Kidney epithelial cell (primary cell): ENCODE measurements at places on chromosomes 5 and 9.

GRCh38 chr5:38190111-38190510, 68.2 kb upstream of the EGFLAM start:
- DNase-seq = no peak

DNA sequence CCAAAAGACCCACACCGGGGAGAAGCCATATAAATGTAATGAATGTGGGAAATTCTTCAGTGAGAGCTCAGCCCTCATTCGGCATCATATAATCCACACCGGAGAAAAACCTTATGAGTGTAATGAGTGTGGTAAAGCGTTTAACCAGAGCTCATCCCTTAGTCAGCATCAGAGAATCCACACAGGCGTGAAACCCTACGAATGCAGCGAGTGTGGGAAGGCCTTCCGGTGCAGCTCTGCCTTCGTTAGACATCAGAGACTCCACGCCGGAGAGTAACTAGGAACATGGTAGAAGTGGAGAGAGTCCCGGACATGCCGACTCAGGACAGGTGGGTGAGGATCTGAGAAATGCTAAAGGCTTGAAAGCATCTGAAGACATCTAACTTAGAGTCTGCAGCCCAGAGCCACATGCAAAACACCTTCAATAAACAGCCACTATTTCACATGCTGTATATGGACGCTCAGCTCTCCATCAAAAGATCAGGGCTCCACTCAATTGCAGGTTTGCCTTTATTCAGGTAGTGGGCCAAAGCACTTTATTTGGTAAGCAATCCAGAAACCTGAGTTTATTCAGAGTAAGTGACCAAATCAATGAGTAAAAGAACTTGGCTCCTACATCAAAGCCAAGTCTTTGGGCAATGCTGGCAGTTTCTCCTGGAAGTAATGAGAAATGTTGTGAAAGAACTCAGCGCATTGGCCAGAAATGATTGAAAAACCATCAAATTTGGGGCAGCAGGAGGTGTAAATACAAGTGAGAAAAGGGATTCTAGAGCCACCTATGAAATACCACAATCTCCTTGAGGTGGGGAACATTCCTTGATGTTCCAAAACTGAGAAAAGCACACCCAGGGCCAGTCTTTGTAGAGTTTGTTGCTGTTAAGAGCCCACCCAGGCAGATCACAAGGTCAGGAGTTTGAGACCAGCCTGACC, 6.0 kb downstream of the RPL12 start:
- no peak for DNase-seq

- DNase-seq = no peak
These were observed 51.0 kb downstream of the ADAMTS2 start for GRCh38 chr5:179294131-179294780.

- DNase-seq = no peak
These were observed 14.1 kb downstream of the SLC25A25 start for GRCh38 chr9:128082151-128082550.

DNA sequence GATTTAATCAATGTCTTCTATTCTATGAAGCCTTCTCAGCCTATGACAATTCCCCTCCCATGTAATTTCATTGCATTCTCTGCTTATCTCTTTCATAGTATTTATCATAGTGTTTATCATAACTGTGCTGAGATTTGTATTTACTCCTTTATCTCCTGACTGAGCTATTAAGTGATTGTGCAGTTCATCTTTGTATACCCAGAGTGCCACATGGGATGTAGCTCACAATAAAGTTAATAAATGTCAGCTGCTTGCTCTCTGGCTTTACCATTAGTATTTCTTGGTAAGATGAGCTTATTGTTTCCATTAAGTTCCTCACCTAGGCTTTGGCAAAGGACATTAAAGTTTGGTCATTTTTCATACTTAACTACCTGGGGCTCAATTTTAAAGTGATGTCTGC, 275.1 kb upstream of the MPDZ start:
- DNase-seq = no peak

- peak; percentile 94 for DNase-seq
These were observed 147.1 kb downstream of the ZNF608 start for GRCh38 chr5:124599028-124599973.

- DNase-seq = no peak
These were observed 31.3 kb upstream of the COL15A1 start for GRCh38 chr9:98912450-98912849.

DNA sequence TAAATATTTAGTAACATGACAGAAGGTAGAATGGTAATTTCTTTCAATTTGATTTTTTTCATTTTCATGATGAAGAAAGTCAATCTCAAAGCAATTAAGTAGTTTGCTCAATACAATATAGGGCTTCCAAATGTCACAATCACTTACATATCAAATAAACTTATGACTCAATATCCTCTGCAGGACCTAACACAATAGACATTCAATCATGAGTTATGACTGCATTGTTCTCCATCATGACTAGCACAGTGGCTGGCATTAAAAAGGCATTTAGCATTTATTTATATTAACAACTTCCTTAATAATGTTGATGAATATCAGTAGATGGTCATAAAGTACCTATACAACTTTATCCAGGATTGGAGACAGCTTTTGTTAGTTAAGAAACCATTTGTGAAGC, 1499.6 kb downstream of the EFNA5 start:
- DNase-seq = no peak

- no peak for DNase-seq
These were observed 4.7 kb upstream of the FOXB2 start for GRCh38 chr9:77014597-77015263.

- DNase-seq = no peak
These were observed 49.7 kb downstream of the PRDM6 start for GRCh38 chr5:123138774-123139173.

DNA sequence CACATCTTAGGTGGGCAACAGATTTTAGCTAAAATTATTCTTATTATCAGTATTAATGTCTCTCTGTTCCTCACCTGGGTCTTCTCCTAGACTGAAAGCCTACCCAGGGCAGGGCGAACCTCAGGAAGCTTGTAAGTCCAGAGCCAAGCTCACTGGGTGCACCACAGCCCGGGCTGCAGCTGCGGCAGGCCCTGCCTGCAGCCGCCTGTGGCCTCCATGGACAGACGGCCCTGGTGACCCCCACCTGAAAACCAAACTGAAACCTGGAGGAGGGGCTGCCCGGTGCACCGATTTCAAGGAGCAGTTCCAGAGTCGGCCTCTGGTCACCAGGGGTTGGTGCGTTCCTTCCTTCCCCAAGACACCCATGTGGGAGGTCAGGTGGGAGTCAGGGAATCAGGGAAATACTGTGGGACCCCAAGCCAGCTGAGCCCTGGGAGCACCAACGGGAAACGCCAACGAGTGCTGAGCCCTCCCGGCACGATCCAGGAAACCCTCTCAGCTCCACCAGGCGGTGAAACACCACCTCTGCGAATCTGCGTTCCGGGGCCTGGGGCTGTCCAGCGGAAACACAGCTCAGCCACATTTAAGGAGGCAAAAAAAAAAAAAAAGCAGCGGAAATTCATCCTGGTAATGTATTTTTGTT, 68.6 kb upstream of the PPP1R26 start:
- no peak for DNase-seq
